ENCODE measurements at places on chromosomes 2 and 18.

- DNase-seq = no peak
Measured at GRCh38 chr18:44552706-44553105, 128.0 kb upstream of the SETBP1 start.

GRCh38 chr2:1769703-1770422, 25.5 kb upstream of the PXDN start:
- peak; percentile 27 for DNase-seq

- DNase-seq = no peak
Measured at GRCh38 chr2:151042964-151043363, 218.7 kb downstream of the RBM43 start.

DNA sequence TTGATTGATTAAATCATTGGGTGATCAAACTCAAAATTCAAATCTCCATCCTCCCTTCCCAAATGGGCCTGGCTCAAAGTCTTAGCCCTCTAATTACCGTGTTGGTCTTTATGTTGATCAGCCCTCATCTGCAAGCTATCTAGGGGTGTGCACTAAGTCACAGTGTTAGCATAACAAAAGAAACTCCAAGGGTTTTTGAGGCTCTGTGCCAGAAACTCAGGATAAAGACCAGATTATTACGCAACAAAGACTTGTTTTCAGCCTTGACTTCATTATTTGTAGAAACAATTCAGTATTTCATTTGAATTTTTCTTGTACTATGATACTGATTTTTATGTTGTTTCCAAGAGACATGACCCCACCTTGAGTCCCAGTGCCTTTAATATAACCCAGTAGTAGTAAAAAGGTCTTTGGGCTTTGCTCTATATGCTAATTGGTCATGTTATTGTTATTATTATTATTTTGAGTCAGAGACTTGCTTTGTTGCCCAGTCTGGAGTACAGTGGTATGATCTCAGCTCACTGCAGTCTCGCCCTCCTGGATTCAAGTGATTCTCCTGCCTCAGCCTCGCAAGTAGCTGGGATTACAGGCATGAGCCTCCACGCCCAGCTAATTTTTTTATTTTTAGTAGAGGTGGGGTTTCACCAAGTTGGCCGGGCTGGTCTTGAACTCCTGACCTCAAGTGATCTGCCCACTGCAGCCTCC, 13.9 kb downstream of the PSMD14 start:
- no peak for DNase-seq

- no peak for DNase-seq
Measured at GRCh38 chr18:61749546-61749945, 143.3 kb downstream of the RNF152 start.
